ENCODE measurements at places on chromosomes 2 and 18.
A peak's percentile ranks its signal among the peaks of the same experiment; 100 is the strongest.

DNA sequence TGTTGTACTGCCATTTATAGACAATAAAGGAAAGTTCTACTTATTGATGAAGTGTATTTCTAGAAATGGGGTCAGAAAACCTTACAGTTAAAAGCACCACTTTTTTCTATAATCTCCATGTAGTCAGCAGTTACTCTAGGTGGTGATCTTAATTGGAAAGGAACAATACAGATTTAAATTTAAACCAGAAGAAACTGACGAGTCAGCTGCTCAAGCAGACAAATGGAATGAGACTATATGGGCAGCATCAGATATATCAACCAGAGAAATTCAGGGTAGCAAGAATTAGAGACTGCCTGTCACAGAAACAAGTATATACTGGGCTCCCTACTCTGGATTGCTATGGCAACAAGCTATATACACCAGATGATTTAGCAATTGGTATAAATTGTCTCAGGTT lies 99.6 kb upstream of the SCG2 start:
- no peak for DNase-seq

- DNase-seq: peak; percentile 8
Observed at GRCh38 chr2:10538224-10538894, 90.2 kb upstream of the ODC1 start.

DNA sequence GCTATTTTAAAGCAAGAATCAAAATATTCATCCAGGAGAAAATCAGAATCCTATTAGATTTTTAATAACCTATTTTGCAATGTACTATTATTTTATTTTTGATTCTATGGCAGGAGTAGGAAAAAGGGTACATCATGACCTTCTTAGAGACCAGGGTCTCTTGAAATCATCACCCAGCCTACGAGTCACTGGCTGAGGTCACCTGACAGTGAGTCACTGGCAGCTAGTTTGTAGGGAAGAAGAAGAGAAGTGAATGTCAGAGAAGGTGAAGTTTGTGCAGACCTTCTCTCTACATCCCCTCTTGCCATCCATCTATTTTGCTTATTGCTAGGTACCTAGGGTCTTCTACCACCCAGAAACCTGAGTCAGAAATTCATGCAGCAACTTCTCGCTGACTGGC lies 144.2 kb downstream of the ALK start:
- no peak for DNase-seq

- no peak for DNase-seq
Observed at GRCh38 chr2:127700527-127701192, 637 bp upstream of the SFT2D3 start.

- no peak for DNase-seq
Observed at GRCh38 chr2:38099099-38100028, 23.4 kb upstream of the CYP1B1 start.

DNA sequence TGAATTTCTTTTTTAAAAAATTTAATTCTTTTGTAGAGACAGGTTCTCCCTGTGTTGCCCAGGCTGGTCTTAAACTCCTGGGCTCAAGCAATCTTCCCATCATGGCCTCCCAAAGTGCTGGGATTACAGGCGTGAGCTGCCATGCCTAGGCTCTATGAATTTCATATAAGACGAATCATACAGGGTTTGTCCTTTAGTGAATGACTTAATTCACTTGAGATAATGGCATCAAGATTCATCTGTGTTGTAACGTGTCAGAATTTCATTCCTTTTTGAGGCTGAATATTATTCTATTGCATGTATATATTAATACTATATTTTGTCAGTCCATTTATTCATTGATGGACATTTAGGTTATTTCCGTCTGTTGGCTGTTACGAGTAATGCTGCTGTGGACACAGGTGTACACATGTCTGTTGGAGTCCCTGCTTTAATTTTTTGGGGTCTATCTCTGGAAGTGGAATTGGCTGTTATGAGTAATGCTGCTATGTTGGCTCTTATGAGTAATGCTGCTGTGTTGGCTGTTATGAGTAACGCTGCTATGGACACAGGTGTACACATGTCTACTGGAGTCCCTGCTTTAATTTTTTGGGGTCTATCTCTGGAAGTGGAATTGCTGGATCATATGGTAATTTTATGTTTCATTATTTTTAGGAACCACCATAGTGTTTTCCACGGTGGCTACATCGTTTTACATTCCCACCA lies 210.6 kb downstream of the CAMKMT start:
- DNase-seq: no peak

DNA sequence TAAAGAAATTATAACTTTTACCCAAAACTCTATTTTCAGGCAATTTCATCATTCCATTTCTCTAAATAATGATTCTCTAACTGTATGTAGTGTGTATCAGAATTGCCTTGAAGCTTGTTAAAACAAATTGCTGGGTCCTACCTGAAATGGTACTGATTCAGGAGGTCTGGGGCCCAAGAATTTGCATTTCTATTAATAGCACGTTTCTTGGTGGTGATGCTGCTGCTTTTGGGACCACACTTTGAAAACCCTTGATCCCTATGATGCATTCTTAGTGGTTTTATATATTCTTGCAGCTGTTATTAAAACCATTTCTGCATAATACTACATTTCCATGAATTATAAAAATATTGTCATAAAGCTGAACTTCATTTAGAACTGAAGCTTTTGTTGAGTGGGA lies 140.7 kb downstream of the NCK2 start:
- no peak for DNase-seq

GRCh38 chr2:62685256-62685655 lies 20.3 kb upstream of the EHBP1 start:
- DNase-seq: no peak

DNA sequence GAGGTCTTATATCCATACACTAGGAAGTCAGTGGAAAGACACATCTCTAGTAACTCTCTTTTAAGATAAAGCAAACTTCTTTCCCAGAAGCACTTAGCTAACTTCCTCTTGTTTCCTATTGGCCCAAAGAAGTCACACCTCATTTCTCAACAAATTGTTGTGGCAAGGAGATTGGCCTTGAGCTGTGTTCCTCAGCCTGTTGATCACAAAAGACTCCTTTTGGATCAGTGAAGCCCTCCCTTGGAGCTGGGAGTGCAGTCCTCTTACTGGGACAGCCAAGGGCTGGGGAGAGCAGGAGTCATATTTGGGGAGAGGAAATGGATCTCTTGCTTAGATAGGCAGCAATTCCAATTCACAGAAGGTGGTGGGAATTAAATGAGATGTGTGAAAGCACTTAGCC lies 51.2 kb upstream of the DAPL1 start:
- no peak for DNase-seq

DNA sequence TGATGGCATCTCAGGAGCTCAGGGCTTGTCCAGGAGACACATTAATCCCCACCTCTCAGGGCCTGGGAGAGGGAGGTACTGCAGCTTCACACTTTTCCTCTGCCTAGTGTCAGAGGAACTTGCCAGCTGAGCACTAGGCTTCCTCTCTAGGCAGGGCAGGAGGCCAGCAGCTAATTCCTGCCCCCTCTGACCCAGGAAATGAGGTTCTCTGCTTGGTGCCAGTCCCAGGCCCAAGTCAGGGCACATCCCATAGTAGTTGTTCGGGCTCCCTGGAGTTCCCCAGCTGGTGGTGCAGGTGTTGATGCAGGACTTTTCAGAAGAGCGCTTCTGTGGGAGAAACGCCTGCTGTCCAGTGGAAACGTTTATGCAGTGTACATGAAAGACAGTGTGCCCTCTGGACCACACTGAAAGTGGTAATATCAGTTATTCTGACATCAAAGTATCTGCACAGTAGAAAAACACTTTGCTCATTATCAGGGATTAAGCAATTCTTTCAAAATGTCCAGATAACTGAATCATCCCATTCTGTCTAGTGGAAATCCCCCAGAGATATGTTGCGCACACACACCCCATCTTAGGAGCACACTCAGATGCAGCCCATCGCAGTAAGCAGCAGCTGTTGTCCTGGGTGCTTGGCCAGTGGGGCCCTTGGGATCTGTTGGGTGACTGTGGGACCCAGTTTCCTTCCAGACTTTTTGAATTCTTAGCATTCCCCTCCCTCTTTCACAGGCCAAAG lies 17.8 kb upstream of the SCLY start:
- DNase-seq: no peak

GRCh38 chr18:5052491-5052890 lies 144.6 kb downstream of the AKAIN1 start:
- DNase-seq: no peak

GRCh38 chr18:24702001-24702515 lies 241.6 kb downstream of the HRH4 start:
- DNase-seq: no peak

All from T-helper 2 cell treated with Interferon-gamma antibody and Interleukin-4, amounts not matched to agents 5 μg/mL and 100 μg/mL, for 36 hours (primary cell).